ENCODE measurements at places on chromosomes 13 and 19. TPM values are rescaled to one million over a fixed set of nuclear protein-coding genes. Genes with fewer than 3 reads are reported as not detected.

GRCh38 chr19:28307487-28307886 is 905.5 kb downstream of the UQCRFS1 start:
- DNase-seq: no peak

DNA sequence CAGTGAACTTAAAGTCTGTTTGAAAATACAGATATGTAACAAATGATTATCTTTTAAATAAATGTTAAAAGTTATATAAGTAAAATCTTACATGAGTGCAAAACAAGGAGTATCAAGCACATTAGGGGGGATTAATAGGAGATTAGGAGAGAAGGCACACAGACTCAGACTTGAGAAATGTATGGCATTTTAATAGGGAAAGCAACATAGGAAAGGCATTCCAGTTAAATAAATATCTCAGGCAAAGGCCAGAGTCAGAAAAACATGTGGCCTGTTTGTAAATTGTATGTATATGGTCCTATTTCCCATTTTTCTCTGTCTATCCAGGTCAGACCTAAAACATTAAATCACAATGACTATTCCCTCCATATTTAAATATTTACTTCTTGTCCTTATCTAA is 462.7 kb downstream of the GPC6 start:
- DNase-seq: no peak

GRCh38 chr13:89310943-89311672 is 1639.9 kb downstream of the SLITRK5 start:
- DNase-seq: no peak

GRCh38 chr19:3645067-3645396 is 18.4 kb upstream of the CACTIN start:
- DNase-seq: no peak

DNA sequence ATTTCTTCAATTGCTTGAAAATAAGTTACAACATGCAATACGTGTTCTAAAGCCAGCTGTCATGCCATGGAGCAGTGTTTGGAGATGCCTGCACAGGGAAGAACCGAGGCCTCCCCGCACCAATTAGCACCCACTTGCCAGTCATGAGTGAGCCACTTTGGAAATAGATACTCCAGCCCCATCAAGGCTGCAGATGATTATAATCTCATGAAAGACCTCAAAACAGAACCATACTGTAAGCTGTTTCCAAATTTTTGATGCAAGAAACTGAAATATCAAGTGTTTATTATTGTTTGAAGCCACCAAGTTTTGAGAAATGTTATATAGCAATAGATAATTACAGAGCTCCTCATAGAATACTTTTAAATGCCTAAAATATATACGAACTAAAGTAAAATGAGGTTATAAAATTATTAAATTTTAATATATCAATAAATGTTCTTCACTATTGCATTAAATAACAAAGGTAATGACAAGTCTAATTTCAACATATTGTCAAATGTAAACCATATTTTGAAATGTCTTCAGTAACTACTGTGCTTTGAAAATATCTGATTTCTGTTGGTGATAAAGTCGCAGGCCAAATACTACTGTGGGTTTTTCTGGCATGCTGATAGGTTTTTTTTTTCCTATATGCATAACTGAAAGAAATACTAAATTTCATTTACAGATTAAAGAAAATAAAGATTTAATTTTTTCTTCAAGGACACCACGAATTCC is 43.0 kb downstream of the DIAPH3 start:
- no peak for DNase-seq

DNA sequence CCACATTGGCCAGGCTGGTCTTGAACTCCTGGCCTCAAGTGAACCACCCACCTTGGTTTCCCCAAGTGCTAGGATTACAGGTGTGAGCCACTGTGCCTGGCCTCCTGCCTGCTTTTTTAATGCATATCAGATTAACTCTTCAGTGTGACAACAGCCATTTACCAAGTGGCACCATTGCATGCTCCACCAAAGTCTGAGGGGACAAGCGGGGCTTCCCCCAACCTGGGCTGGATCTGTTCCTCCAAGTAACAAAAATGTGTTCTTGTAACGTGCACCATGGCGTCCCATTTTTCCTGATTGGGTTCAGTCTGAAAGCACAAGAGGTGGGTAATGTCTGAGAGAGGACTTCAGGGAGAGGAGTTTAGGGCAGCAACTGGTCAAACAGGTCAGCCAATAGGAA is 77.8 kb downstream of the TEX29 start:
- no peak for DNase-seq

DNA sequence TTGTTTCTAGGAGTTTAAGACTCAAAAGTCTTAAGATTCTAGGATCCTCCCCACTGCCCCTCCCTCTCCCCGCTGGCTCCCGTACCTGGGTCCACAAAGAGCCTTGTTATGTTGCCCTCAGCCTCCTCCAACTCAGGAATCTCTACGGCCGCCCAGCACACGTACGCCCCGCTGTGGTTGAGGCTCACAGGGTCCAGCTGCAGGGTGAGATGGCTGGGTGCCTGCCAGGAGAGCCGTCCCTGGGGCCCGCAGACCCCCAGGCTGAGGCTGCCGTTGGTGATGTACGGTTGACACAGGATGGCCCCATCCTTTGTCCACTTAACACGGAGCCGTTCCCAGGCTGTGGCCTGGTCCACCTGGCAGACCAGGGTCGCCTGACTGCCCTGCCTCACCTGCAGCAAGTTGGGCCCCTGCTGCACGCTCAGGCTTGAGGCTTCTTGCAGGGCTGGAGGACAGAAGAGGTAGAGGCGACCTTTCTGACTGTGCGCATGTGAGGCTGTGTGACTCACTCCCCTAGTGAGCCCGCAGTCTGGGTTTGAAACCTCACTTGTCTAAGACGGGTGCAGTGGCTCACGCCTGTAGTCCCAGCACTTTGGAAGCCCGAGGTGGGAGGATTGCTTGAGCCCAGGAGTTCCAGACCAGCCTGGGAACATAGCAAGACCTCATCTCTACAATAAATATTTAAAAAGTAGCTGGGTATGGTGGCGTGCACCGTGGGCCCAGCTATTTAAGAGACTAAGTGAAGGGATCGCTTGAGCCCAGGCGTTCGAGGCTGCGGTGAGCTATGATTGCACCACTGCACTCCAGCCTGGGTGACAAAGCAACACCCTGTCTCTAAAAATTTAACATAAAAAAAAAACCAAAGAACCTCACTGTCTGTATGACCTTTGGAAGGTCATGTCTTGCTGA is 4.0 kb downstream of the TMIGD2 start:
- no peak for DNase-seq

- DNase-seq: no peak
These were observed 129.1 kb downstream of the TM9SF2 start for GRCh38 chr13:99630269-99630898.

GRCh38 chr19:48676487-48676886 is 3.7 kb upstream of the NTN5 start:
- DNase-seq: no peak

DNA sequence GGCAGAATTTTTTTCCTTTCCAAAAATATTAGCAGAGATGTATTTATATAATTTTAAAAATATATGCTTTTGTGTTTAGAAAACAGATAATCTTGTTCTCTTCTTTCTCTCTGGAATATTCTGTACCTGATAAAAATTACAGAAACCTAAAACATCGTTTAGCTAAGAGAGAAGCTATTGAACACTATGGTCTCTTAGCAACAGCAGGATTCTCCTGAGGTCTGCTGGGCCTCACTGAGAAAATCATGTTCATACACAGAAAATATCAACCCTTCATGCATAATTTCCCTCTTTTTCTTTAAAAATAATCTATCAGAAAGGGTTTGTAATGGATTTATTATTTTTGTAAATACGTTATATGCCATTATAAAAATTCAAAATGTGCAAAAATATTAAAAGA is 242.2 kb downstream of the DCLK1 start:
- DNase-seq: no peak

- no peak for DNase-seq
These were observed 29.4 kb downstream of the RFXAP start for GRCh38 chr13:36848199-36848982.

DNA sequence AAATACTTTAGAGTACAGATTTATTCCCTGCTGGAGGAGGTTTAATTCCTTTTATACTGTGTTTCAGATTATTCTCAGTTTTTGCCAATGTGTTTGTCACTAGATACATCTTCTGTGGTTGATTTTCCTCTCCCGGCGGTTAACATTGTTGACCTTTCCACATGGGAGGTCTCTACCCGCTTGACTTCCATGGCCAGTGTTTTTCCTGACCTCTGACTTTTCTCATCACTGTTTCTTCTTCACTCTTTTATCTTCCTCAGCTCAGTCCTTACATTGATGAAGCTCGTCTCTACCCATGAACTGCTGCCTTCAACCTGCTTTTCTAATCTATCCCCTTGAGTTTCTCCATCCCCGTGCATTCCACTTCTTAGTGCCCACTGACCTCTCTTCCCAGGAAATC is 517.4 kb downstream of the GPC6 start:
- no peak for DNase-seq

- no peak for DNase-seq
These were observed 218.3 kb upstream of the MAB21L1 start for GRCh38 chr13:35694549-35695447.

GRCh38 chr13:44425041-44425814 is 51.6 kb downstream of the SERP2 start:
- peak; percentile 5 for DNase-seq

- DNase-seq: no peak
These were observed 2.1 kb downstream of the CEBPA start for GRCh38 chr19:33300009-33300893.

- no peak for DNase-seq
These were observed 367.4 kb downstream of the SPRY2 start for GRCh38 chr13:79973533-79973963.

GRCh38 chr19:28345811-28346210 is 867.1 kb downstream of the UQCRFS1 start:
- no peak for DNase-seq

DNA sequence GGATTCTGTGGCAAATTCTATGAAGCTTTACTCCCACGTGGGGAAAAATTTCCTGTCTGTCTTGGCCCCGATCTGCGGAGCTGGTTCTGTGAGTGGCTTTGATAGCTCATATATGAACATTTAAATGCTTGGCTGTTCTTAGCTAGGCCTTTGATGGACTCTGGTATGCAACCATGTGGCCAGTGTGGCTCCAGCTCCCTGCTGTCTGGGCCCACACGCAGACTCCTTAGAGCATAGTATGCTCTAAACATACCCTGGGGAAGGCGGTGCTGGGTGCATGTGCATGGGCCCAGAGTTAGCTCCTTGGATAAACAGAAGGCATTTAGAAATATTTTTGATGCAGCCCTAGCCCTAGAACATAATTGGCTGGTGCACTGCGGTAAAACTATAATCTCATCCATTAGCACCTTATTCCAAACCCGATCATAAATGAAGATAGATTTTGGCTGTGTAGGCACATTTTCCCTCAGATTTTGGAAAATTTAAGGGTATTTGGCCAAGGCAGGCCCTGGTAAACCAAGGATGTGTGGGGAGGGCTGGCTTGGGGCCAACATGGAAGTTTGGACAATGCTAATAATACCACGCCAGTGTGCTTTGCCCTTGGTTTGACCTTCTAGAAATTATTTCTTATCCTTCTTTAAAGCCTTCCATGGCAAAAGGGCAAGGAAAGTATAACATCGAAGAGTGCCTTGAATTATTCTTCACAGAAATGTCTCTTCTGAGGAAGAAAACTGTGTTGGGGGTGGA is 153.5 kb downstream of the LMO7 start:
- DNase-seq: no peak

GRCh38 chr19:55253842-55254624 is 4.8 kb downstream of the PPP6R1 start:
- no peak for DNase-seq

DNA sequence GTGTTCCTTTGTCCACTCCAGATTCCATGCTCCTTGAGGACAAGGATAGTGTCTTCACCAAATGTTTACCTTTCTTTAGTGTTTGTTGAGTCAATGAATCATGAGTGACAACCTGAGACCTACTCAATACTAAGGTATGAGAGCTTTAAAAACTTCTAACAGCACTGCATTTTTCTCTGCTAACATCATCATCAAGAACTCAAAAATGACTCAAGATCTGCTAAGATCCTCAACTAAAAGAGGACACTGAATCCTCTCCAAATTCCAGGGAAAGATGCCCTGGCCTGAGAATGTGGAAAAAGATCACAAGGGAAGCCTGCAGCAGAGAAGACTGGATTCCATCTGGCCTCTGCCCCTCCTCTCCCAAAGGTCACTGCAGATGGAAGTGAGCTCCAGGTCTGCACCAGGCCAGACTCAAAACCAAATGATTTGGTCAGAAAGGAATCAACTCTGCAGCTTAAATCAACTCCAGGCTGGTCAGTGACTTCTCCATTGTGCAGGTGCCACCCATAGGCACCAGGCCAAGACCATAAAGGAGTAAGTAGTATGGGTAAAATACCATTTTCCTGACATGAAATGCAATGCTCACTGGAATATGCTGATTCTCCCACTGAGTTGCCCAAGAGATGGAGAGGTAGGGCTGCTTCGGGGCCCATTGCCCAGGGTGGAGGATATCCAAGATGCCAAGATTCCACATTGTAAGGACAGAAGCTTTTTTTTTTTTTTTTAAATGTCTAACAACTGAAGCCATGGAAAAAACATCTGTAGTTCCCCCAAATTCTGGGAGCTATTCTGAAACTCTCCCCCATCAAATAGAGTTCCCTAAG is 89.5 kb upstream of the DOCK9 start:
- DNase-seq: no peak

DNA sequence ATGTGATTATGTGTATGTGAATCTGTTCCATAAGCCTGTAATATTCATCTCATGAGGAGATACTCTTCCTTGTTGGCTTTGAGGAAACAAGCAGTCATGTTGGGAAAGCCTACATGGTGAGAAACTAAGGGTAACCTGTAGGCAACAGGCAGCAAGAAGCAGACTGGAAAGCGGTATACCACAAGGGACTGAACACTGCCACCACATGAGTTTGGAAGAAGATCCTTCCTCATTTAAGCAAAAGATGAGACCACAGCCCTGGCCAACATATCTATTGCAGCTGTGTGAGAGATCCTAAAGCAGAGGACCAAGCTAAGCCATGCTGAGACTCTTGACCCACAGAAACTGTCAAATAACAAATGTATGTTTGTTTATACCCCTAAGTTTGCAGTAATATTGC is 134.8 kb downstream of the B3GLCT start:
- DNase-seq: no peak

DNA sequence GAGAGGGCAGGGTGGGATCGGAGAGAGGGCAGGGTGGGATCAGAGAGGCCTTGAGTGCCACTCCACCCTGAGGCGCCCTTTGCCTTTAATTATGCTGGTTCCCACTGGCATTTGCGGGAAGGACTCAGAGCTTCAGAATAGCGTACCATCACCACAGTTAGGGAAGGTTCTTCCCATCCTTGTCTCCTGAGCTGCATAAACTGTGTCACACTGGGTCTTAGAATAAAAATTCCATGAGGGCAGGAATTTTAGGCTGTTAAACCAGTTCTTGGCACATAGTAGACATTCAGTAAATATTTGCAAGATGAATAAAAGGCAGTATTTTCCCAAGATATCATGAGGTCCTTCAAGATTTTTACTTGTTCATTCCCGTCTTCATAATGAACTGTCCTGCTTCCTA is 24.4 kb downstream of the PPP2R1A start:
- no peak for DNase-seq

Gene CFD
- total RNA-seq: 3.5 TPM

Gene OR7D2
- total RNA-seq: 1.8 TPM

Gene CEACAM21
- not detected for total RNA-seq

Gene SOX21
- total RNA-seq: not detected

Gene FPR3
- total RNA-seq: not detected

Gene KIR3DL1
- not detected for total RNA-seq

Gene LAIR1
- total RNA-seq: 0.92 TPM

Gene TARM1
- total RNA-seq: not detected

Gene ZNF723
- total RNA-seq: not detected

Gene TNFSF11
- not detected for total RNA-seq

Data from mesothelial cell of epicardium (in vitro differentiated cells).